Urinary bladder (tissue), 4 donors: ENCODE measurements at places on chromosomes 12 and 14. TPM values are rescaled to one million over a fixed set of nuclear protein-coding genes. Genes with fewer than 3 reads are reported as not detected.

DNA sequence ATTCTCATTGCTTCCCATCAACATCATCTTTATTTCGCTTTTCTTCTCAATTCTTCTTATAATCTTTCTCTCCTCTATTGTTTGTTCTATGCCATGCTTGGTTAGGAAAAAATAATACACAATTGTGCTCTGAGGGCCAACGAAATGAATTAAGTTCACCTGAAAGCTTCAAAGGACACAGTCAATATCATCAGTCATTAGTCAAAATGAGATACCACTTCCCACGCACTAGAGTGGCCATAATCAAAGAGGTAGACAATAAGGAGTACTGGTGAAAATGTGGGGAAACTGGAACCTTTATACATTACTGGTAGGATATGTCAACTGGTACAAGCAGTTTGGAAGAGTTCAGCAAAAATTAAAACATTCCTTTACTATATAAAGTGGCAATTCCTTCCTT is 91.5 kb downstream of the TMTC1 start:
- no peak for DNase-seq

DNA sequence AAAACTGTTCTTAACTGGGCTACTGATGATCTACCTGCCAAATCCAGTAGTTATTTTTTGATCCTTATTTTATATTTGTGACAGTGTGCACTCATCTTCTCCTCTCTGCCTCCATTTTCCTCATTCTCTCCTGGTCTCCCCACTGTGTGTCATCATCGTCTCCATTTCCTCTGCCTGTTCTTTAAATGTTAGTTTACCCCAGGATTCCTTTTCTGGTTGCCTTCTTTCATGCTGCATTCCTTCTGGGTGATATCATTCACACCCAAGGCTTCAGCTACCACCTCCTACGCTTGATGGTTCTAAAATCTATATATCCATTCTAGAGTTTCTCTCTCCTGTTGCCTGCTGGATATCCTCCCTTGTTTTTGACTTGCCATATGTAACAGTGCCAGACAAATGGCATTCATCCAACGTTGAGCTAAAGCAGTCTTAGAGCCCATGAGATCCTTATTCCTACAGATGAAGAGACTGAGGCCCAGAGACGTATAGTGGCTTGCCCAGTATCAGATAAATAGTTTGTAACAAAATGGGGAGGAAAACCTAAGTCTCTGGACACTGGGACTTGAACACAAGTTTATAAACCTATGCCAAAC is 109.5 kb downstream of the DIP2B start:
- no peak for DNase-seq

Gene C12orf54
- total RNA-seq = 1.5 TPM

GRCh38 chr14:105201156-105201924 is 20.2 kb upstream of the NUDT14 start:
- DNase-seq = no peak

GRCh38 chr12:92408072-92408900 is 262.6 kb upstream of the BTG1 start:
- no peak for DNase-seq

DNA sequence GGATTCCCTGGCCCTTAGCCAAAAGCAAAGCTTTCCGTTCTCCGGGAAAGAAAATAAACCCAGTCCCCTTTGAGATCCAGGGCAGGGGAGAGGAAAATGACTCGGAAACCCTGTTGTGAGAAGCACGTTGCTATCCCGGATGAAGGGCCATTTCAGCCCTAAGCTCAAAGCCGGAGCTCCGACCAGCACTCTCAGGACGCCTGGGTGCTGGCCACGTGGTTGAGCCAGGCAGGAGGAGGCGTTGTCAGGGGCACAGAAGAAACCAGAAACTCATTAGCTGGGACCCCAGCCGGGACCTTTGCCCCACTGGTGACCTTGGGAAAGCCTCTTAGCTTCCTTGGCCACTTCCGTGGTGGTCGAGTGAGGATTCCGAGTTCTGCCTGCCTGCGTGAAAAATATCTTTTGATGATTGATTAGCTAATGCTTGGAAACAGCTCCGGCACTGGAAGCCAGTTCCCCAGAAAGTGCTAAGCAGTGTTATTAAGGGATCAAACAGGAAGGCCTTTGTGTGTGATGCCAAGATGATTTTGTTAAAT is 57.6 kb upstream of the FZD10 start:
- no peak for DNase-seq

Gene SLCO1C1
- total RNA-seq = 4.9 TPM

Gene SDR9C7
- total RNA-seq = not detected

- no peak for DNase-seq
These were observed 158.5 kb downstream of the APAF1 start for GRCh38 chr12:98803468-98804209.

Gene CEBPE
- total RNA-seq = not detected

DNA sequence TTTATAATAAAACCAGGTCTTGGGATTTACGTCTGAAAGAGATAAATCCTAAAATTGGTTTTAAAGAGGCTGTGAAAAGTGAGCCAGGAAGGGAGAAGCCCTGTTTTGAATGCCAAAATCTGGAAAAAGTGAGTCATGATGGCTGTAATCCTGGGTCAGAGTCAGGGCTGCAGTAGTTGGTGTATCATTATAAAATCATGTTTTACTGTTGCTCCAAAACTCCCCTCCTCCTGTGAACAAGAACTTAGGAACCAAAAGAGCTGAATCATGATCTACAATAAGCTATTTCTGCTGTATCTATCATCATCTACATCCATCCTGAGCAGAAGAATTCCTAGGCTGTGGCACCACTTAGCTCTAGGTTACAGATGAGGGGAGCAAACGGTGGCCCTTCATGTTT is 79.3 kb downstream of the LMO3 start:
- no peak for DNase-seq

- DNase-seq = no peak
These were observed 106.8 kb downstream of the ZFC3H1 start for GRCh38 chr12:71556875-71557274.

Gene FGF6
- total RNA-seq = 0.74 TPM

DNA sequence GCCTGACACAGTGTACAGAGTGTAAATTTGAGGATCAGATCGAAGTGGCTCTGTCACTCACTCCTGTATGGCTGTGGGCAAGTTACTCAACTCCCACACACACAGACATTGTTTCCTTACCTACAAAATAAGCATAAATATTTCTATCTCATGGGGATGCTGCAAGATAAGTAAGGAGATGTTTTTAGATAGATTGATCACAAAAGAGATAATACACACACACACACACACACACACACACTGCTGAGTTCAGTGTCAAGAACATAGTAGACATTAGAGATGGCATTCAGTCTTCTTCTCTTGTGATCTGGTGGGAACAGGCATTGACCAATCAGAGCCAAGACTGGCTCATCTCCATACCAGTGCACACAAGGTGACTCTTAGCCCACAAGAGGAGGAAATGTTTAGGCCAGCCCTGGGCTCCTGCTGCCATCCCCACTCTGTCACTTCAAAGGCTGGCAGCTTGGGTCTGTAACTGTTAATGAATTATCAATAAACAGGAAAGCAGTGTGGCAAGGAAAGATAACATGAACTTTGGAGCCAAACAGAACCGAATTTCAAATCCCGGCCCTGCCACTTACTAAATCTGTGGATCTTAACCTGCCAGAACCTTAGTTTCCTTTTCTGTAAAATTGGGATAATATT is 3.4 kb upstream of the RNASE8 start:
- no peak for DNase-seq

Gene KIF21A
- 56.3 TPM for total RNA-seq

- no peak for DNase-seq
These were observed 8.1 kb downstream of the STAC3 start for GRCh38 chr12:57242691-57243454.
